ENCODE measurements at places on chromosomes 7 and 10.

DNA sequence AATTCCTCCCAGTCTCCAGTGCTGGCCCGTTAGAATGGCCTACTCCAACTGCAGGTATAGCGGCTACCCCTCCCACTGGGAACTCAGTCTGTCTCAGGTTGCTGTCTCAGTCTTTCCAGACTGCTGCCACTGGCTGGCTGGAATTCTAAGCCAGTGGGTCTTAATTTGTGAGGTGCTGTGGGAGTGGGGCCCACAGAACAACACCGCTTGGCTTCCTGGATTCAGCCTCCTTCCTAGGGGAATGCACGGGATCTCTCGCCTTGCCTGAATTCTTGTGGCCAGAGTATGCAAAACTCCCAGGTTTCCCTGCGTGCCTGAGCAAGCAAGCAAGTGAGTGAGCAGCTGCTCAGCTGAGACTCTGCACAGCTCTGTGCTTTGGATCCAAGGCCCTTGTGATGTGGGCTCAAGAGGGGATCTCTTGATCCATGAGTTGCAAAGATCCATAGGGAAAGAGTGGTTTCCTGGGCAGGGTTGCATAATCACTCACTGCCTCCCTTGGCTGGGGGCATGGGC is 41.5 kb upstream of the GPR141 start:
- no peak for DNase-seq

GRCh38 chr7:24740871-24741270 is 16.4 kb downstream of the GSDME start:
- DNase-seq = no peak

GRCh38 chr10:8103543-8103942 is 49.1 kb downstream of the GATA3 start:
- DNase-seq = no peak

- DNase-seq = no peak
Measured at GRCh38 chr10:100370714-100371481, 23.9 kb downstream of the SCD start.

GRCh38 chr7:100975371-100975821 is 6.0 kb downstream of the MUC12 start:
- no peak for DNase-seq

DNA sequence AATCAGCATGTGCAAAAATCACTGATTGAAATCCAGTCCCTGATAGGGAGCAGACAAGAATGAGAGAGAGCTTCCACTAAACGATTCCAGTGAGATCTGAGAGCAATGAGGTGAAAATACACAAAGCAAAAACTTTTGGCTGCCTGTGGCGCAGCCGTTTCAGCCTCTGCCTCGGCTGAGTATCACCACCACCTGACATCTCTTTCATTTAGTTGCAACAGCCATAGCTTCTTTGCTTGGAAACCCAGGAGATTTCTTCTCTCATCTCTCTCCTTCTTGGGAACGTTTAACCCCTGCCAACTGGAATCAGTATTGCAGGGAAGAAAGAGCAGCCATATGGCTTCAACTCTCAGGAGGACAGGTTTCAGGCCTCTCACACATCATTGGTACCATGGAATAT is 237.3 kb upstream of the AGK start:
- no peak for DNase-seq

- no peak for DNase-seq
Measured at GRCh38 chr7:55028011-55028410, 9.2 kb downstream of the EGFR start.

- DNase-seq = peak; percentile 21
Measured at GRCh38 chr10:132335189-132336063, 3.4 kb downstream of the LRRC27 start.

GRCh38 chr7:133345690-133346421 is 93.0 kb downstream of the EXOC4 start:
- no peak for DNase-seq

- DNase-seq = no peak
Measured at GRCh38 chr7:32164341-32164996, 94.3 kb upstream of the PDE1C start.

- no peak for DNase-seq
Measured at GRCh38 chr7:34069676-34070075, 164.3 kb downstream of the BMPER start.

- no peak for DNase-seq
Measured at GRCh38 chr10:104445359-104445758, 91.7 kb downstream of the CFAP58 start.

DNA sequence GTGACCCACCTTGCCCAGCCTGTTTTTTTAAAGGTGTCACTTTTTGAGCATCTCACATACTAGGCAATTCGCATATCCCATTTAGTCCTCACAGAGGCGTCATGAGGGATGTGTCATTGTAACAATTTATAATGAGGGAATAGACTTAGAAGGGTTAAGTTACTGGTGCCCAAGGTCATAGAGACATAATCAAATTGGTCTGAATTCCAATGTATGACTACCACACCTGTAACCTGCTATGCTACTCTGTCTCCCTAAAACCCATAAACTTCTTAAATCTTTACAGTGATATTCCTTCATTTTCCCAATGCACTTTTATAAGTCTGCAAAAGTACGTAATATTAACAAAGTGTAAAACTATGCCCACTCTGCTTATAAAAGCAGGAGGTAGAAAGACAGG is 7.1 kb downstream of the ZMYND11 start:
- DNase-seq = no peak

- DNase-seq = no peak
Measured at GRCh38 chr7:131527456-131527855, 29.0 kb downstream of the PODXL start.

DNA sequence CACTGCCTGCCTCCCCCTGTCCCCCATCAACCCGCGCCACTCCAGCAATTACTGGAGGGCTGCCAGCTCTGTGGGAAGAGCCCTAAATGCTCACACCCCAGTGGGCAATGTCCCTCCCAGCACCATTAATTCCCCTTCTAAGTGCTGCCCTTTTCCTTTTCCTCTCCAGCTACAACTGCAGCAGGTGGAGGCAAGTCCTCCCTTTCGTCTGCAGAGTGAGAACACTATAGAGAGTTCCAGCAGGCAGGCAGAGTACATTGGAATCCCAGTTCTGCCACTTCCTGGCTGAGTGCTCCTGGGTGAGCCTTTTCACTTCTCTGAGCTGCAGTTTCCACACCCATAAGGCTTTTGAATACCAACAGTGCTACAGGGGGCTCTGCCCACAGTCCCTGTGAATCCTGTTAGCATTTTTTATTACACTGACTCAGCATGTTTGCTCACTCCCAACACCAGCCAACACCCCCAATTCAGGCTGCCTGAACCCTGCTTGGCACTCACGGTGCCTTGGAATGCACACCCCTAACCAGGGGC is 447.0 kb downstream of the GRID1 start:
- DNase-seq = no peak

DNA sequence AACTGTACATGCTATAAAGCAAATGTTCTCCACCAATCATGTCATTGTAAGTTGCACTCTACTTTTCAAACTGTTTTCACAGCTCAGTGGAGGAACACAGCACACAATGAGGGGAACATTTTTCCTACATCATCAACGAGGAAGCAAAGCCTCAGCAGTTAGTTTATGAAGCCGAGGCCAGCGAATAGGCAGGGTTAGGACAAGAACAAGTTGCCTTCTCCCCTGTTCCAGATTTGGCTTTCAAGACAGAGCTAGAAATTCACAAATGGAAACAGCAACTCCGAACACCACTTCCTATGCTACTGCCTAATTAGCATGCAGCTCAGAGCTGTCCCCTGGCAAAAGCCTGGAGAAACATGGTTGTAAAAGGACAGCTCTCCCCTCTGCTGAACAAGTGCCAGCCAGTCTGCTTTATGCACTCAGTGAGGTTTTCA is 19.8 kb downstream of the ITGB8 start:
- no peak for DNase-seq

DNA sequence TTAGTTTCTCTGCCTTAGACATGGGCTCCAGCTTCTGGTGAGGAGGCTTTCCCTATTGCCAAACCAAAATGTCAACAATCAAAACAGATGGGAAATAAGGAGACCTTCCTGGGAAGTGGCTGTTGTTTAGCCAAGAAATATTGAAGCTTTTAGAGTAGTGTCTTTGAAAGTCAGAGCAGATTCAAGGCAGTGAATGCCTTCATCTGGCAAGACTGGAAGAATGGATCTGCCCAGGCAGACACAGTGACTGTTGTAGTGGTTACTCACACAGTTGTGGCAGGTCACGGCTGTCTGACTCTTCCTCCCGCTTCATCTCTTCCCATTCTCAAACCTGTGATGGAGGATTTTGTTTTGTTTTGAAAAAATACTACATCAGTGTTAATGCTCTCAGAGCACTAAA is 154.1 kb upstream of the ADO start:
- DNase-seq = no peak

DNA sequence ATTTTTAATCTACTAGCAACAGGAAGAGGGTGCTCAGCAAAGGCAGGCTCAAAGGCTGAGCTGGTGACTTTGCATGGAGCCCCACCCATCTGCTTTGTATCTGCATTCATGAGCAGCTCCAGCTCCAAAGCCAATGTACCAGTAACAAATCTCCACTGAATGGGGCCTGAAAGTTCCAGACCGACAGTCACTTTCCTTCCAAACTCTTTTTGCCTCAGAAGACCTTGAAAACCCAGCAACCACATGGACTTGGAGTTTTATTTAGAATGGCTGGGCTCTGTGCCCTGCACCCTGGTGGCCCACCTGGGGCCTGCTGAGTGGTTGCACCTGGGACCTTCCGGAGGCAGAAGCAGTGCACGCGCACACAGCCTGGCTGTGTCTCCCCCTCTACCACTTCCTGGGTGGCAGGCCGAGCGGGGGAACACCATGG is 195.0 kb upstream of the PLXNA4 start:
- no peak for DNase-seq

GRCh38 chr7:751826-752225 is 24.7 kb upstream of the PRKAR1B start:
- DNase-seq = no peak

- no peak for DNase-seq
Measured at GRCh38 chr10:32226624-32227023, 120.3 kb downstream of the EPC1 start.

- no peak for DNase-seq
Measured at GRCh38 chr10:21496343-21497176, 28.9 kb downstream of the SKIDA1 start.

GRCh38 chr10:17348501-17349349 is 105.7 kb downstream of the ST8SIA6 start:
- no peak for DNase-seq

DNA sequence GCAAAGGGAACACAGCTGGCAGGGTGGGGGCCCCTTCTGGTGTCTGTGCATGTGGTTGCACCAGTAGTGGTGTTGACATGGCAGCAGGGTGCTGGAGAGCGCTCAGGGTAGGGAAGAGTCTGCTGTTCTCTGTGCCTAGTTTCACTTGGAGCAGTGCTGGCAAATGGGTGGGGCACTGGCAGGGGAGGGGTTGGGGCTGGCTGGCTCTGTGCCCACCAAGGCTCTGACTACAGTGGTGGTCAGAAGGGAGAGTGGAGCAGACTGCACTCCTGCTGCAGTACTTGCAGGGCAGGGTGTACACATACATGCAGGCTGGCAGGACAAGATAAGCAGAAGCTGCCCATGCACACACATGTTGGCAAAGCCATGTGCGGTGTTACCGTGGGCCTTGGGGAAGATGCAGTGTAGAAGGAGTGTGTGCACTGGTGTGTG is 18.2 kb downstream of the FAM25A start:
- no peak for DNase-seq

- DNase-seq = no peak
Measured at GRCh38 chr7:2023877-2024566, 208.7 kb downstream of the MAD1L1 start.

DNA sequence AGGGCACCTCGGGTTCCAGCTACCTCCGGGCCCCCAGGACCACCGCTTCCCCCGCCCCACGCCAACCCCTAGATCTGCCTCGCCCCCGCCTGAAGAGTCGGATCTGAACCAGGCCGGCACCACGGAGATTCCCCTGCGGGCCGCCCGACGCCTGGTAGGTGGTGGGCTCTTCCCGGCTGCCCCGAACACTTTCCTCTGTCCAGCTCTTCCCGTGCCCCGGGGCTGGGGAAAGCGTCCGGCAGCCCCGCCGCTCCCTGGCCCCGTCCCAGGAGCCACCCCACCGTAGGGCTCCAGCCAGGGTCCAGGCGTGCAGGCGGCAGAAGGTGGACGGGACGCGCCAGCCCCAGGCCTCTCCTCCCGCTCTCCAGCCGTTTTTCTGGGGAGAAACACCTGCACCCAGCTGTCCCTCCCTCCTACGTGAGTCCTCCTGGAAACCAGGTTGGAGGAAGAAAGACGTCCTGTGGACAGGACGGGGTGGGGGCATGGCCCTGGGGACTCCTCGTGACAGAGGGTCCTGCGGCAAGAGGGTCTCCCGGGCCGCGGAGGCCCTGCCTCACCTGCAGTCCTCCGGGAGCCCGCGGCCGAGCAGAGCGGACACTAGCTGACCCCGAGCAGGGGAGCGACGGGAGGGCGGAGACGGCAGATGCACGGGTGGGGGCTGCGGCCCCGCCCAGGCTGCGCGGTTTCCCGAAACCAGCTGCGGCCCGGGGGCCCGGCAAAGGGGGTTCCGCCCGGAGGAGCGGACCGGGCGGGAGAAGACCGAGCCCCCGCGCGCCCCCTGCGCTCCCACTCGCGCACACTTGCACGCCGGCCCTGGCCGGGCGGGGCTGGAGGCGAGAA is at the start of gene TMEM176B:
Gene TMEM176B, minus strand, starts transcription at position 624 of the 840 bp plus-strand sequence. CDS start 3,795 bp downstream, outside the sequence.
- DNase-seq = no peak

DNA sequence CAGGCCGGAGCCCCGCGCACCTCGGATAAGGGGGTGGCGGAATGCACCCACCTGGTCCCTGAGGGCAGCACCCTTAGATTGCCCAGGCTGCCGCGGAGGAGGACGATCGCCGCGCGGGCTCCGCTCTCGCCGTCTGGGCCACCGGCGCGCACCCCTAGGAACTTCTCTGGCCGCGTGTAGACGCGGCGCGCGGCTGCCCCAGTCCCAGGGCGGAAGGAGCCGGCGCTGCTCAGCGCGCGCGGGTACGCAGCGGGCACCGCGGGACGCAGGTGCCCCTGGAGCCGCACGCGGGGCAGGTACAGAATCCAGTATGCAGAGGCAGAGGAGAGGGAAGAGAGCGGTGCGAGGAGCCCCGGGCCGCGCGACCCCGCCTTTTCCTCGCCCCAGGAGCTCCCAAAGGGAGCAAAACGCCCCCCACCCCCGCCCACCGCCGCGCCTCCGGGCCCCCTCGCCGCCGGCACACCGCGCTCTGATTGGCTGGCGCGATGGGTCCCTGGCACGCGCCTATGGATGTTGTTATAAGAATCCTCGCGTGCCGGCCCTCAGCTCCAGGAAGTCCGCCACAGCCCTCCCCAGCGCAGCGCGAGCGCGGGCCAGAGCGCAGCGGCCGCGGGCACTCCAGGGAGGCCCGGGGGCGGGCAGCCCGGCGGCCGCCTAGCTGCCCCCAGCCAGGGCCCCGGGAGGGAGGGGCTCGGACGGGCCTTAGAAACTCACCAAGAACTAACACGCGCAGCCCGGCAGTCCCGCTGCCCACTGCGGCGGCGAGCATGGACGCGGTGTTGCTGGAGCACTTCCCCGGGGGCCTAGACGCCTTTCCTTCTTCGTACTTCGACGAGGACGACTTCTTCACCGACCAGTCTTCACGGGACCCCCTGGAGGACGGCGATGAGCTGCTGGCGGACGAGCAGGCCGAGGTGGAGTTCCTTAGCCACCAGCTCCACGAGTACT is at the start of gene PTF1A:
Gene PTF1A, plus strand, starts transcription at position 549 of the 948 bp plus-strand sequence. Its CDS starts 219 bp downstream, at position 768.
- no peak for DNase-seq

GRCh38 chr10:78927257-78927995 is 141.3 kb upstream of the ZMIZ1 start:
- no peak for DNase-seq
